ENCODE measurements at places on chromosomes 11 and 22. TPM values are rescaled to one million over a fixed set of nuclear protein-coding genes. Genes with fewer than 3 reads are reported as not detected.

DNA sequence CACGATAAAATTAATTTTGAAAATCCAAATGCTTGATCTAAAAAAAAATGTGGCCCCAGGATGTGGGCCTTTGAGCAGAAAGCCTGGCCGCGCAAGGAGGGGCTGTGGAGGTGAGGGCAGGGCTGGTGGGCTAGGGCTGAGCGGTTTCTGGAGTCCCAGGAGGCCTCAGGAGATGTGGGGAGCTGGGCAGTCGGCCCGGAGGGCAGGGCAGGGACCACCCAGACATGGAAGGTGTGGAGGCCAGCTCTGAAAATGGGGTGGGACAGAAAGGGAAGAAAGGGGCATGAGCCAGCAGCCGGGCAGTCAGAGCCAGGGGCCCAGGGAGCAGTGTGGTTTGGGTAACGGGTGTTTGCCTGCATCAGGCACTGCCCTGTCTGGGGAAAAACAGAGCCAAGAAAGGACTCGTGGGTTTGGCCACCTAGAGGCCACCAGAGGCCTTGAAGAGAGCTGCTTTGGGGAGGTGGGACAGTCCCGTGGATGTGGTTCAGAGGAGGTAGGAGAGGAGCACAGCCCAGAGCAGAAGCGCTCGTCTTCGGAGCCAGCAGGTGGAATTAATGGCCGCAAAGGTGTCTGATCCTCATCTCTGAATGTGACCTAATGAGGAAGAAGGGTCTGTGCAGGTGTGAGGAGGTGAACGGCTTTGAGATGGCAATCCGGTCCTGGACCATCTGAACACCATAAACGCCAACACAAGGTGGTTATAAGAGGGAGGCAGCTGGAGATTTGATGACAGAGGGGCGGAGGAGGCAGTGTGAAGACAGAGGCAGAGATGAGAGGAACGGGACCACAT is 50.2 kb downstream of the IGF2 start:
- no peak for DNase-seq

- DNase-seq = no peak
Measured at GRCh38 chr11:21177379-21177778, 508.0 kb downstream of the NELL1 start.

JOSD1 gene
- total RNA-seq = 205 TPM

DNA sequence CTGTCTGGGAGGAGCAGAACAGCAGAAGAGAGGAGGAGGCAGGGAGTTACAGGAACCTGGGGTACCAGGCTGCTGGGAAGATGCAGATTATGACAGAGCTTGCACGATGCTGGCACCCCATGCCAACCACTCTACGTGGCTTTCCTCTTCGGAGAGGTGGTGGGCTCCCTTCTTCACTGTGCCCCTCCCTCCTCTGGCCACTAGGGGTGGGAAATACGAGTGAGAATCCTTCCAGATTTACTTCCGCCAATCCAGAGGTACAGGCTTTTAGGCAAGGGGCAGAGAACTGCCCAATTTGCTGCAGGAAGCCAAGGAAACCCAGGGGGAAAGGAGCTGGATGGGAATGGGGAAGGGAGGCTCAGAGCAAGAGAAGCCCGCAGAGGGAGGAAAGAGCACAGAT is 12.3 kb downstream of the HYOU1 start:
- DNase-seq = no peak

MAJIN gene
- total RNA-seq = not detected

GRCh38 chr22:32911503-32911902 is 110.0 kb downstream of the TIMP3 start:
- no peak for DNase-seq

DNA sequence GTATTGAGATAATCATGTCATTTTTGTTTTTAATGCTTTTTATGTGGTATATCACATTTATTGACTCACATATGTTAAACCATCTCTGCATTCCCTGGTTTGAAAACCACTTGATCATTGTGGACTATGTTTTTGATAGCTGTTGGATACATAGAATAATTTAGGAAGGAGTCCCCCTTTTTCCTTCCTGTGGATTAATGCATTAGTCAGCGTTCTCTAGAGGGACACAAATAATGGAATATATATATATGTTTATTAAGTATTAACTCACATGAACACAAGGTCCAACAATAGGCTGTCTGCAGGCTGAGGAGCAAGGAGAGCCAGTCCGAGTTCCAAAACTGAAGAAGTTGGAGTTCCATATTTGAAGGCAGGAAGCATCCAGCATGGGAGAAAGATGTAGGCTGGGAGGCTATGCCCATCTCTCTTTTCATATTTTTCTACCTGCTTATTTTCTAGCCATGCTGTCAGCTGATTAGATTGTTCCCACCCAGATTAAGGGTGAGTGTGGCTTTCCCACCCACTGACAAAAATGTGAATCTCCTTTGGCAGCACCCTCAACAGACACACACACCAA is 123.8 kb downstream of the ZNF280B start:
- no peak for DNase-seq

DNA sequence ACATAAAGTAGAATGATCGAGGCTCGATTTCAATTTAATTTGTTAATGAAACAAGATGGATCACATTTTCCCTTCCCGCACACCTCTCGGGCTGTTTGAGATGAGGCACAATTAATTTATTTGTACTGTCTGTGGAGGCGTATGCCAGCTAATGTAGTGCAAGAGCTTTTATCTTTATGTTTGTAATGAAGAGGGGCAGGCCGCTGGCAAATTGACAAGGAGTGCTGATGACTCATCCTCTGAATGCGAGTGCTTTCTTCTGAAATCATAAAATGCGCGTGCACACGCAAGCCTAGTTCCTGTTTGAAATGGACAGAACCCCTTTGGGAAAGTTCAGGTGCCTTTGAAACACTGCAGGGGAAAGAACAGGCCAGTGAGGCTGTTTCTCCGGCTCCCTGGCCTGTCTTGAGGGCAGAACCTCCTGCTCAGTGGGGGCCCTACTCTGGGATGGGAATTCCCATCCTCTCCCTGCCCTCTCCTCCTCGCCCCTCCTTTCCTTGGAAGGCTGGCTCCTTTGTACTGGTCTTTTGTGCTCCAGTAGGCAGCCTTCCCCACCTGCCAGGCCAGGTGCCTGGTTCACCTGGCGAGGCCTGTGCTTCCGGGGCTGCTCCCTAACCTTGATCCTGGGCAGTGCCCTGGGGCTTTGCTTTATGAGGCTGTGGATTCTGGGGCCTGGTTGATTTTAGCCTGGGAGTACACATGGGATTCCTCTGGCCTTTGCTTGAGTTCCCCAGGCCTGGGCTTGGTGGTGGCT is 50.3 kb downstream of the TEAD1 start:
- DNase-seq = no peak

OR8B2 gene
- not detected for total RNA-seq

GRCh38 chr11:33847251-33847650 is 44.6 kb downstream of the LMO2 start:
- no peak for DNase-seq

GRCh38 chr11:63020671-63021291 is 5.1 kb upstream of the SLC22A8 start:
- no peak for DNase-seq

DNA sequence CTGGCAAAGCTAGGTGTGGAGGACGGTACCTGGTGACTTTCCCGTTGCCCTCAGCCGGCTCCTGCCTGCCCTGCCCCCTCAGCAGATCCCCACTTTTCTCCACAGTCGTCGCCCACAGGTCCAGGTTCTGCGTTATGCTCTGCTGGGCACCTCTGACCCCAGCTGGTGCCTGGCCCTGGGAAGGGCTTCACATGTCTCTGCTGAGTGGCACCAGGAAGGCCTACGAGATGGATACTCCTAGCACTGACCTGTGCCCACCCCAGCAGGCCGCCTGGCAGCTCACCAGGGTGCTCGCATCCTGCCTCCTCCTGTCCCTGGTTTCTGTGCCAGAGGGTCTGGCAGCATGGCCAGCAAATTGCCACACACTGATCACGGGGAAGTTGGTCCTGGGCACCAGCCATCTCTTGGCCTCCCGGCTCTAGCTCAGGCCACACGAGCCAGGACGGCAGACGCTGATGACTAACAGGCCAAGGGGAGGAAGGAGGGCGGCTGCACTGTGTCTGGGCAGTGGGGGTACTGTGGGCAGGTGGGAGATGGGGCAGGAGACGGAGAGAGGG is 13.8 kb downstream of the CARS1 start:
- DNase-seq = no peak

DNA sequence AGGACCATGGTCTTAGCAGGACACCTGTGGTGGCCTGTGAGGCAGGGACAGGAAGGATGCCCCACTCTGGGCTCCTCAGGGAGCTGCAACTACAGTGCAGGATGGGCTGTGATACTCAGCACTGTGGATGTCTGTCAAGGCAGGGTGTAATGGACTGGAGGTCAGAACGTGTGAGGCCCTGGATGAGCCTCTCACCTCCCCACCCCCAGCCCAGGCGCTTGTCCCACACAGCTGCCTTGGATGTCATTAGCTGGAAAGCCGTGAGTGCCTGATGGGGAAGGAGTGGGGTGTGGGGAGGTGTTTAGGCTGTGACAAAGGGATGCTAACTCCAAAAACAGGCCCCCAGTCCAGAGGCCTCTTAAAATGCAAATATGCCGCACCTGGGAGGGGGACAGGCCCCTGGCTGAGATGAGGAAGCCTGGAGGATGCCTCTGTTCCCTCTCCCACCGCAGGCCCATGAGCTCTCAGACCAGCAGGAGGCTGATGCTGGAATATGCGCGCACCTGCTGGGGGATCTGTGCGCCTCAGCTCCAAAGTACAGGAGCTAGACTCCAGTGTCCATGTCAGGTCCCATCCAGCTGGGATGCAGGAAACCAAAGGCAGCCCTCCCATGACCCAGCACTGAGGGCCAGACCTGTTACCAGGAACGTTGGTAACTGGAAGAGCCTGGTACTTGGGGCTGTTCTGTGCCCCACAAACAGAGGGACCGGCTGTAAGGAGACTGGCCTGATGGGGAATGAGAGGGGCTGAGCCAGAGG is 25.1 kb downstream of the RSPH14 start:
- DNase-seq = no peak

DNA sequence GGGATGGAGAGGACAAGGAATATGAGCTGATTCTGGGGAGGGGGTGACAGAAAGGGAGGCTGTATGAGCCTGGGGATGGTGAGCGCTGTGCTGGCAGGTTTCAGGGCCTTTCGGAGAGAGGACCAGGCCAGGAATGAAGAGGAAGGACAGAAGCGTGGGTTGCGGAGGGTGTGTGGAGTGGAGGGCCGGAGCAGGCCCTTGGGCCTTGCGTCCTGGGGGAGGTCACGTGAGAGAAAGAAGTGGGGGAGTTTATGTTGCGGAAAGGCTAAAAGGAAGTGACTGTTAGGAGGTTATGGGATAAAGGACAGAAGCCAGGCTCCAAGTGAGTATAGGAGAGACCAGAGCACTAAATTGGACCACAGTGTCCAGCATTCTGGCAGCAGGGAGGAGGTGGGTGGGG is 17.5 kb downstream of the BCR start:
- no peak for DNase-seq

GP1BB gene
- total RNA-seq = 6.4 TPM

LBHD1 gene
- total RNA-seq = 9.9 TPM

DNA sequence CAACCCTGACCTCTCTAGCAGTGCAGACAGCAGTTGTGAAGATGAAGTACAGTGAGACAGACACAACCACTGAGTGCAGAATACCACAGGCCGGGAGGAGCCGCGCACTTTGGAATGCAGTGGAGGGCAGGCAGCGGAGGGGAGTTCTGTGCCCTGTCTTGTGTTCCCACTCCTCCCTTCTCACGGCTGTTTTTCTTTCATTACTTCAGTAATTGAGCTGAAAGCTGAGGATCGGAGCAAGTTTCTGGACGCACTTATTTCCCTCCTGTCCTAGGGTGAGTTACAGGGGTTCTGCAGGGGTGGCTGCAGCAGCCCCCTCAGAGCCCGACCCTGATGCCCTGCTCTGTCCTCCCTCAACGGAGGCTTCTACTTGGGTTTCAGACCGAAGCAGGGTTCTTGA is 5.6 kb downstream of the CLDN5 start:
- no peak for DNase-seq

FDXACB1 gene
- total RNA-seq = 2.7 TPM

RASL10A gene
- total RNA-seq = not detected

NPAS4 gene
- total RNA-seq = not detected

GRCh38 chr11:123696183-123696582 is 41.8 kb upstream of the SCN3B start:
- DNase-seq = no peak

DNA sequence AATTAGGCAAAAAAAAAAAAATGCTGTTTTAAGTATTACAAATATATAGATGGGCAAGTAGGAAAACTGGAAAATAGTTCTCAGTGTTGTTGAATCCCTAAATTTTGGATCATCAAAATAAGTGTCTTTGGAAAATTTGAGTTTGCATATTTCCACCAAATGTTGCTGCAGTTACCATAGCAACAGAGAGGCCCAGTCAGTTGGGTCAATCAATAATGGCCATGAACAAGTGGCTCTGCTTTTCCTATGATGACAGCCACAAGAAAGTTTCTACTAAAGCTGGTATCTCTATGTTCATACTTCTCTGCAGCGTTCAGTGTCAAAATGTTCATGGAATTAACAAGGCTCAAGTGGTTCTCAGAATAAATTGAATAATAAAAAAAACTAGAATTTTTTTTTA is 79.1 kb downstream of the SERGEF start:
- DNase-seq = no peak

- DNase-seq = no peak
Measured at GRCh38 chr11:63609536-63609935, 4.7 kb downstream of the PLAAT3 start.

DNA sequence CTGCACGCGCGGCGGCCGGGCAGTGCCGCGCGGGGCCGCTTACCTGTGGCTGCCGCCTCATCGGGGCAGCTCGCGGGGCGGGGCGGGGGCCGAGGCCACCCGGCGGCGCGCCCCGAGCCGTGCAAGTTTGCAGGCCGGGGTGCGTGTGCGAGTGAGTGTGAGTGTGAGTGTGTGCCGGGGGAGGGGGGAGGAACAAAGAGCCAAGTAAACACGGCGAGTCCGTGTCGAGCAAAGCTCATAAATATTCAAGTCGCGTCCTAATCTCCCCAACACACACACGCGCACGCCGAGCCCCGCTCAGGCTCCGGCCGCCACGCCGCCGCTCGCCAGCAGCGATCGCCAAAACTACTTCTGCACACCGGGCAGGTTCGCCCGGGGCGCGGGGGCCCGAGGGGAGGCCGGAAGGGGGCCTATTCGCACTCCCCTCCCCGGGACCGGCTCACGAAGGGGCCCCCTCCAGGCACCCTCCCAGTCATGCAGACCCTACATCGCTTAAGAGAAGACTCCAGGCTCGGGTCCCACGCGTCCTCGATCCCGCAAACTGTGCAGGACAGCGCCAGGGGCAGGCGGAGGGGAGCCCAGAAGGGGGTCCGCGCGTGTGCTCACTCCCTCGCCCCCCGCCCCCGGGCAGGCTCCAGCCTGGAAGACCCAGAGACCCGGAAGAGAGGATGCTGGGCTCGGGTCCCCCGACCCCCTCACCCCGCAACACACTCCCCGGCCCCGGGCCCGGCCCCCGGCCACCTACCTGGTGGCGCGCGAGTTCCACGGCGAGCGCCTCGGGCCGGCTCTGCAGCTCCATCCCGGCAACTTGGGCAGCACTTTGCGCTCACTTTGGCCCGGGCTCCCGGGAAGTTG is 827 bp downstream of the PHF21B start:
- DNase-seq = no peak

DNA sequence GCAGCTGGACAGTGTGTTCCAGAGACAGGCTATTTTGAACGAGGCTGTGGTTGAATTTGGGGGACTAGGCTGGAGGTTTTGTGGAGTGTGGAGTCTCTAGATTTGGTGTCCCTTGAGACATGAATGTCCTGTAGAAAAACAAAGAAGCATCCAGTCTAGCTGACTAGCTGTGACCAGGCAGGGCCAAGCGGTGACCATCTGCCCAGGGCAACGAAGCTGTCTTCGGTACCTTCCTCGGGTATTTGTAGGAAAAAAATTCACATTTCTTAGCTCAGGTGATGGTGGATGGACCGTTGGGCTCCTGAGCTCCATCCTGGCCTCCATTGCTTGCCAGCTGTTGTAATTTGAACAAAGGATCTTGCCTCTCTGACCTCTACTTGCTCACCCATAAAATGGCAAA is 557.3 kb downstream of the MIAT start:
- no peak for DNase-seq

CWF19L2 gene
- 28.3 TPM for total RNA-seq

MISFA gene
- total RNA-seq = 1.1 TPM

TRPM5 gene
- total RNA-seq = 0.17 TPM

Measured in CD4-positive, CD25-positive, alpha-beta regulatory T cell (primary cell).